Cerebellum (tissue), 4 donors: ENCODE measurements at places on chromosomes 5 and 9. TPM values are rescaled to one million over a fixed set of nuclear protein-coding genes. Genes with fewer than 3 reads are reported as not detected.

Gene GGTA1
- total RNA-seq, result 1.5 TPM

Gene ORM1
- total RNA-seq, result not detected

Gene MEIKIN
- not detected for total RNA-seq

Gene MARVELD2
- total RNA-seq, result 2.1 TPM

Gene AUH
- 34.4 TPM for total RNA-seq

Gene ASS1
- total RNA-seq, result 37.8 TPM

Gene GABRA6
- total RNA-seq, result 4.4 TPM

Gene STRBP
- total RNA-seq, result 90.7 TPM
